Peyer's patch (tissue), 4 donors: ENCODE measurements at places on chromosomes 2 and 18. TPM values are rescaled to one million over a fixed set of nuclear protein-coding genes. Genes with fewer than 3 reads are reported as not detected.

ATP6V1B1 gene
- not detected for total RNA-seq

CYP27A1 gene
- total RNA-seq = 198 TPM

DTNA gene
- total RNA-seq = 9.7 TPM

SERPINB7 gene
- total RNA-seq = not detected

DNA sequence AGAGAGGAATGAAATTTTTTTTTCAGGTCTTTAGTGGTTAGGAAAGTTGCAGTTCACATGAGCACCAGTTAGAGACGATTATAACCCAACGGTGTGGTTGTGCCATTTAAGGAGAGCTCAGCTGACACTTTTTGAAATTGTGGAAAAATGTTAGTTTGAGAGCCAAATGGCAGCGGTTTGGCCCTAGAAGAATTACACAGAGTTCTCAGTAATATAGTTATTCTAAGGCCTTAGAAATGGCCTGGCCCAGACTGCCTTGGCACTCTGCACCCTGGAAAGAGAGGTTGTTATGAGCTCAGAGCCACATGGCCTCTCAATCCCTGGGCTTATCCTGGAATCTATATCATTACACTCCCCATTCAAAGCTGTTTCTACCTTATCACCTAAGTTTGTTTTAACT is 117.4 kb downstream of the RHBDD1 start:
- no peak overlapping the region for H3K4me3 ChIP-seq
- no peak for DNase-seq
- H3K27ac ChIP-seq = no peak overlapping the region
- H3K36me3 ChIP-seq = no peaks in the 10 kb centered on the region
- no peaks in the 10 kb centered on the region for H3K4me1 ChIP-seq
- no peaks in the 10 kb centered on the region for H3K27me3 ChIP-seq

- no peak overlapping the region for H3K4me3 ChIP-seq
- H3K4me1 ChIP-seq = no peaks in the 10 kb centered on the region
- no peaks in the 10 kb centered on the region for H3K27me3 ChIP-seq
- H3K36me3 ChIP-seq = no peaks in the 10 kb centered on the region
Measured at GRCh38 chr18:11035814-11036495, 113.4 kb downstream of the PIEZO2 start.

DNA sequence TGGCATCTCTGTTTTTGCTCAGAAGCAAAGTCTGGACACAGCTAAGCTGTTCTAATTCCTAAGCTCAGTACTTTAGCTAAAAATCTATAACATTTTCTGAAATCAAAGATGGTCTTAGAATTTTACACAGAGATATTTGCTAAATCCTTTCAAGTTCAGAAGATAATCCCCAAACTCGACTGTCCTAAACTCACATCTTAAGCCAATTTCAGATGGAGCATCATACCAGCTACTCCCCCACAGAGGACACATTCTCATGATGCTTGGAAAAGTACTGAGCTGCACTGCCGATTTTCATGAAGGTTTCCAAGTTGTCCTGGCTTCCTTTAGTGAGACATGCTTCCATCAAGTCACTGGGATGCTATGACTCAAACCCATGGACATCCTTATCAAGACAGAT is 535.5 kb downstream of the SUCLG1 start:
- H3K4me3 ChIP-seq = no peak overlapping the region
- H3K4me1 ChIP-seq = no peaks in the 10 kb centered on the region
- no peaks in the 10 kb centered on the region for H3K27me3 ChIP-seq

DNA sequence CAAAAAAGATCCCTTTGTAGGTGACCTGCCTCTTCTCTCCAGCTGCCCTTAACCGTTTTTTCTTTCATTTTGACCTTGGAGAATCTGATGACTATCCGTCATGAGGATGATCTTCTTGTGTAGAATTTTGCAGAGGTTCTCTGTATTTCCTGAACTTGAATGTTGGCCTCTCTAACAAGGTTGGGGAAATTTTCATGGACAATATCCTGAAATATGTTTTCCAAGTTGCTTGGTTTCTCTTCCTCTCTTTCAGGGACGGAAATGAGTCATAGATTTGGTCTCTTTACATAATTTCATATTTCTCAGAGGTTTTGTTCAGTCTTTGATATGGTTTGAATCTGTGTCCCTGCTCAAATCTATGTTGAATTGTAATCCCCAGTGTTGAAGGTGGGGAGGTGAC is 34.0 kb downstream of the ZC3H8 start:
- no peaks in the 10 kb centered on the region for H3K4me1 ChIP-seq
- H3K36me3 ChIP-seq = no peaks in the 10 kb centered on the region
- no peak overlapping the region for H3K4me3 ChIP-seq
- H3K27me3 ChIP-seq = no peaks in the 10 kb centered on the region
- no peak overlapping the region for H3K27ac ChIP-seq

DNA sequence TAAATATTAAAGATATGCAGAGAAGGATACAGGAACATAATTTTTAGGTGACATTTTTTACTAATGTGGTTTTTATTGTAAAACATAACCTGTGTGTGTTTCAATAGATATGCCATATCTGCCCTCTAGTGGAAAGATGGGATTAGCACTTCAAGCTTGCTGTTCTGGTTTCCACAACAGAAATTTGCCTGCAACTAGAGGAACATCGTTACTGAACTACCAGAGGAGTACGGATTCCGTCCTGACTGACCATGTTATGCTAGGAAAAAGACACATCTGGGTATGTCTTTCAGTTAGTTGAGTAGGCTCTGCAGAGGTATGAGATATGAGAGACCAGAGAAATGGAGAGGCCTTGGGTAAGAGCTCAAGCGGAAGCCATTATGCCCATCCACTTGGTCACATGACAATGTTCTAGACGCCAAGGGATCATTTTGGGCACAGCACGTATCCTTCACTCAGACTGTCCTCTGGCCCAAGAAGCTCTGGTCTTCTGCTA is 104.9 kb downstream of the MBD2 start:
- no peaks in the 10 kb centered on the region for H3K4me1 ChIP-seq
- no peaks in the 10 kb centered on the region for H3K36me3 ChIP-seq
- H3K4me3 ChIP-seq = no peak overlapping the region
- no peak for DNase-seq

DNA sequence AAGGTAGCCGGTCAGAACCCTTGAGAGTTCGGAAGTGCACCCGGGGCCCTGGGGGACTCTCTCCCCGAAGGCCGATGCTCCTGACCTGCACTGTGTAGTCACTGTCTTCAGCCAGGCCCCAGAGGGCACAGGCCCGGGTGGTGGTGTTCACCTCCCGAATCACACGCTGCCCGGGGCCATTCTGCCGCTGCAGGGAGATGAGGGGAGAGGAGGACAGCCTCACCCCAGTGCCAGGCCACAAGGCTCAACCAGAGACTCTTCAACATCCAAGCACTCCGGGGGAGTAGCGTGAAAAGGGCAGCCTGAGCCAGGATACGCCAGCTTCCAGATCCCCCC is 1.1 kb downstream of the FNDC4 start:
- DNase-seq = no peak
- peaks cover 3% of the 10 kb centered on the region for H3K4me1 ChIP-seq
- H3K36me3 ChIP-seq = no peaks in the 10 kb centered on the region
- H3K4me3 ChIP-seq = no peak overlapping the region
- H3K27me3 ChIP-seq = no peaks in the 10 kb centered on the region

GRCh38 chr2:46690825-46691224 is 211.5 kb downstream of the TMEM247 start:
- H3K27me3 ChIP-seq = no peaks in the 10 kb centered on the region
- H3K36me3 ChIP-seq = no peaks in the 10 kb centered on the region
- no peak overlapping the region for H3K4me3 ChIP-seq
- no peak overlapping the region for H3K27ac ChIP-seq

DNA sequence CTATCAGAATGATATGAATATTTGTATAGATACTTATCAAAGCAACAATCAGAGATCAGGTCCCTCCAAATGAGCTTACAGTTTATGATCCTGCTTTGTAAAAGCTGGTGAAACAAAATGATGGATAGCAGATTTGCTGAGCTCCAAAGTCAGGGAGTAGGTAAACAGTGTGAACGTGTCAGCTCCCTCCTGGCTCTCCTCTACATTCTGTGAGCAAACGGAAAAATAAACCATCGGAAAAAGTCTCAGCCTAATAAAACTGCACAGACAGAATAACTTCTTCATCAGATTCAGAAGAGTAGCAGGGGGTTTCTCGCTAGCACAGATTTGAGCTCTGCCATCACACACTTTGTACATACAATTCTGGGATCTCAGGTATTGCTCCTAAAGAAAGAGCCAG is 51.3 kb downstream of the BCL11A start:
- H3K4me1 ChIP-seq = peaks cover 3% of the 10 kb centered on the region
- no peaks in the 10 kb centered on the region for H3K27me3 ChIP-seq
- H3K27ac ChIP-seq = peak overlapping the region; percentile 2
- no peaks in the 10 kb centered on the region for H3K36me3 ChIP-seq
- no peak for DNase-seq
